Midbrain (tissue), 1 donor: ENCODE measurements at places on chromosomes 2 and 18.

GRCh38 chr18:28109781-28110560, 67.0 kb downstream of the CDH2 start:
- DNase-seq, result no peak

- no peak for DNase-seq
Measured at GRCh38 chr2:29195796-29196195, 80.6 kb downstream of the CLIP4 start.

- DNase-seq, result no peak
Measured at GRCh38 chr2:241767464-241768250, 9.0 kb upstream of the GAL3ST2 start.

DNA sequence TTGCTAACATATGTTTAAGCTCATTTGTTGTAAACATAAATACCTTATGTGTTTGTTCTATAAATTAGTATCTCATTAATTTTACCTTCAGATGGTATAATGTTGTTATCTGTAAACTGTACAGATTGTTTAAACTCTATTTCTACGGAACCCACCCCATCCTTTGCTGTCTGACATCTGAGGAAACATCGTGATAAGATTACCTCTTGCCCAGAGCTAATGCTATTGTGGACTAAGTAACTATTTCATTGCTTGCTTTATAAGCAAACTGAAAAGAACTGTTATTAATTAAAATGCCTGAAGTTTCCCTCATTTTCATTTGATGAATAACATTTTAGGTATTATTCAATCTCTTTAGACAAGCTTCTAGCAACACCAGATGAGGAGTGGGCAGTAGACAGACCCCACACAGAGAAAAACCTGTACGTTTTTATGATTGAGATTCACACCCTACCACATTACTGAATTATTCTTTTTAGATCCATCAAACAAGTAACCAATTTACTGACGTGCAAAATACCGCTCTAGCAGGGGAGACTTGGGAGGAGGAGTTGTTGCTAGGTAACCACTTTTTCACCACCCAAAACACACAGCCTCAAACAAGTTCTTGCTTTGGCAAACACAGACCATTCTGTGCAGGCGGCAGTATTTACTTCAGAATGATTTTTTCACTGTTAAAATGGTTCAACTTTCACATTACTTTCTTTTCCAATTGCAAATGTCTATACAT, 1.9 kb upstream of the SYT4 start:
- DNase-seq, result peak; percentile 52

DNA sequence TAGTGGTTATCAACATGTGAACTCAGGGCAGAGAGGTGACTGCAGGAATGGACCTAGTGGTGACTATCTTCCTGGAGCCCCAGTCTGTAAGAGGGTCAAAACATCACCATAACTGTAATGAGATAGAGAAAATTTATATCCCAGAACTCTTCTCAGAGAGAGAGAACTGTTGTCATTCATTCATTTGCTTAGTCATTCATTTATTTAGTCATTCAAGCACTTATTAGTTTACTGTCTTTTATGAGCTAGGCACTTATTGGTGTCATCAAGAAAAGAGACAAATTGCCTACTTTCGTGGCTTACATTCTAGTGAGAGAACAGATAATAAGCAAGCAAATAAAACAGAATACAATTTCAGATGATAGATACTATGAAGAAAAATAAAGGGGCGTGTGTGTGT, 34.1 kb downstream of the DOK1 start:
- DNase-seq, result no peak

- DNase-seq, result no peak
Measured at GRCh38 chr2:71151620-71152019, 21.2 kb downstream of the MPHOSPH10 start.
